ENCODE measurements at places on chromosomes 11 and 22. TPM values are rescaled to one million over a fixed set of nuclear protein-coding genes. Genes with fewer than 3 reads are reported as not detected.

The MMP3 gene
- not detected for total RNA-seq

The MPZL3 gene
- total RNA-seq, result 0.25 TPM

The FAM76B gene
- 8.4 TPM for total RNA-seq

The GLYAT gene
- not detected for total RNA-seq

The CYP2R1 gene
- 12.1 TPM for total RNA-seq

The F2 gene
- total RNA-seq, result 3.1 TPM

The KCNJ11 gene
- total RNA-seq, result 7.0 TPM

The ATP6V1E1 gene
- total RNA-seq, result 120 TPM

The CHRM4 gene
- 0.50 TPM for total RNA-seq

The UCP3 gene
- total RNA-seq, result 0.92 TPM

The OR51E2 gene
- total RNA-seq, result not detected

The TSGA10IP gene
- total RNA-seq, result not detected

The COMMD9 gene
- 38.4 TPM for total RNA-seq

The ZNF215 gene
- 0.86 TPM for total RNA-seq

The ESAM gene
- total RNA-seq, result 12.8 TPM

The APOBEC3H gene
- total RNA-seq, result 0.34 TPM

The ACRV1 gene
- total RNA-seq, result 0.12 TPM

The CHST1 gene
- 0.95 TPM for total RNA-seq

The HOATZ gene
- total RNA-seq, result not detected

The FAM111B gene
- total RNA-seq, result 6.1 TPM

The ACR gene
- not detected for total RNA-seq

The DMC1 gene
- 5.0 TPM for total RNA-seq

The TMEM134 gene
- total RNA-seq, result 61.1 TPM

The WDR74 gene
- 82.0 TPM for total RNA-seq

The FXYD6 gene
- 0.55 TPM for total RNA-seq

The ELMOD1 gene
- 0.25 TPM for total RNA-seq

Measured in A549 treated with AZD2906 at 1 μM for 4 hours (cell line).